ENCODE measurements at places on chromosomes 11 and 22.

GRCh38 chr11:119363851-119364590 is 17.5 kb downstream of the USP2 start:
- DNase-seq, result no peak

DNA sequence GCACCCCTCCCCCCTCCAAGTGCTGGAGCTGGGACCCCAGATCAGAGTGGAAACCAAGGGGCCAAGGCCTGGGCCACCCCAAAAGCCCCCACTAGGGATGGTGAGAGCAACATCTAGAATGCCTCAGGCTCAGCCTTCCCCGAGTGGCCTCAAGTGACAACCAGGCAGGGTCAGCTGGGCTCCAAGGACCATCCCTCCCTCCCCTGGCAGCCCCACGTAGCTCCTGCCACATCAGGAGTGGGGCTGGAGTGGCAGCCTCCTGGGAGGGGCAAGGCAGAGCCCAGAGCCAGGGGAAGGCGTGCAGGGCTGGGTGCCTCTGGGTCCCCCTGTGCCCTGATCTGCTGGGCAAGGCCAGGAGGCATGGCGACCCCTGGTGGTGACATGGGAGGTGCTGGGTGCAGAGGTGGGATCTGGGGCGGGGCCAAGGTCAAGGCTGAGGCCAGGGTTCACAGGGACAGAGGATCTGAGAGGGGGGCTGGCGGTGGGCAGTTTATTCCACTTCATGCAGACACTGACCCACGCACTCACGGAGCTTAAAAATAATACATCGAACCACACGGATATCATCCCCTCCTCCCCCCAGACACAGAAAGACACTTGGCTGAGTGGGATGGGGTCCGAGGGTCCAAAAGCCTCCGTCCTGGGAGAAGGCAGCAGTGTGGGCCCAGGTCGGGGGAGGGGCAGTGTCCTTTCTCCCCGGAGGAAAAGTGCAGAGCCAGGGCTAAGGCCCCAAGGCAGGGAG is 15.8 kb upstream of the EHD1 start:
- no peak for DNase-seq

- no peak for DNase-seq
Observed at GRCh38 chr11:118903204-118904015, 19.7 kb downstream of the CXCR5 start.

DNA sequence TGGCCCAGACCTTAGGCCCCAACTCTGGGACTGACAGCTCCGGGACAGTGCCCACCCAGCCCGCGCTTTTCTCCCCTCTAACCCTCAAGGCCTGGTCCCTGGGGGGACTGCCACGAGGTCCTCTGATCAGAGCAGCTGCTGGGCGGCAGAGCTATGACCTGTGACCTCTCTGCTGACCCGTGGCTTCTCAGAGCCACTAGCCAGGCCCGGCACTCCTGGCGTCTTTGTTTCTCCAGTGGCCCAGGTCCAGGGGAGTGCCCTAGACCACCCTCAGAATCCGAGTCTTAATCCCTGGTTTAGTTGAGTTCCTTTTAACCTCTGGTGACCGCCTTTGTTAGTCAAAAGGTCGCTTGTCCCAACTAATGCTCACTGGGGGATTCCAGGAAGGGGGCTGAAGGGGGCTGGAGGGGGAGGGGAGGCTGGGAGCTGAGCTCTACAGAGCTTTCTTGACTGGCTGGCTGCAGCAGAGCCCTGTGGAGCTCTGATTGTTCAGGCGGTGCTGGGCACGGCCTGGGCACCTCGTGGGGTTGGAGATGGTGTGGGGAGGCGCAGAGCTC is 1.2 kb downstream of the FBLN1 start:
- DNase-seq, result no peak

DNA sequence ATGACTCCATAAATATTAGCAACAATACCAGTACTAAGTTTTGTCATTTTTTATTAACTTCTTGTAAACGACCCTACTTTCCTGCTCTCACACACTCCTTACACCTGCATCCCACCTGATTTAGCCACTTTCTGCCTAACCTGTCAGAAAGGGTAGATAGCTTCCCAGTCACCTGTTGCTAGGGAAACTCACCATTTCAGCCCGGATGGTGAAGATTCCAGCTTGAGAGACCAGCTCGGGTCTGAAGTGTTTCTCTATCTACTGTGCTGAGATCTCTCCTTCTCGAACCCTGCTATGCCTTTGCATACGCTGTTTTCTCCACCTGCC is at the start of gene PARVG:
PARVG (plus strand) TSS at position 220 of the 327 bp plus-strand sequence. CDS start 2,405 bp downstream, outside the sequence.
- DNase-seq, result no peak

DNA sequence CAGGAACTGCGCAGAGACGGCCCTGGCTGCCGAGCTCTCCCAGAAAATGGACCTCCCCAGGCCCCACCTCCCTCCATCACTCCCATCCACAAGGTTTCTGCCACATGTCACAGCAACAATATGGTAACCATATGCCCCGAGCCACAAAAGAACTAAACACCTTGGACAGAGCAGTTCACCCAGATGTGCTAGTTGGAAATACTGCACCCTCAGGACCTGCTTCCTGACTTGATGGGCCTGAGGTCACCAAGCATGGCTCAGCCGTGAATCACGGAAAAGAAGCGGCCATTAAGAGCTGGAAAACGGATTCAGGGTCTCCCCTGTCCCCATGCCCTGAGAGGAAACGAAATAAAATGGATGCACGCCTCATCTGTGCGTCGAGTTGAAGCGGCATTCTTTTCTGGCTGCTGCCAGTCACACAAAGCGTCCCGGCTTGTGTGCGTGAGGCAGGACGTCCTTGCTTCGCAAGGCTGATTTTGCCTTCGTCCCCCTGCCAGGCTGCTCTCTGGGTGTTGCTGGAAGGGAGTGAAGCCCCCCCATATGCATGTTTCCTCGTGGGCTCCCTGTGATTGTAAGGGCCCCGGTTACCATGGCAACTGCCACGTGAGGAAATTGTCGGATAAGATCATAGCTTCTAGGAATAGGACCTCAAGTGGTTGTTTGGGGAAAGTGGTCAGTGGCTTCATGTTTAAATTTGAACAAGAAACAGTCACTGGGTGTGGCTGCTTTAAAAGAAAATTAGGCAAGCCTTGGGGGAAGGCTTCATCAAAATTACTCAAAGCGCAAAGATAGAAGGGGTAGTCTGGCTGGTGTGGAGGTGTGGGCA is 51.7 kb downstream of the FLI1 start:
- DNase-seq, result no peak

DNA sequence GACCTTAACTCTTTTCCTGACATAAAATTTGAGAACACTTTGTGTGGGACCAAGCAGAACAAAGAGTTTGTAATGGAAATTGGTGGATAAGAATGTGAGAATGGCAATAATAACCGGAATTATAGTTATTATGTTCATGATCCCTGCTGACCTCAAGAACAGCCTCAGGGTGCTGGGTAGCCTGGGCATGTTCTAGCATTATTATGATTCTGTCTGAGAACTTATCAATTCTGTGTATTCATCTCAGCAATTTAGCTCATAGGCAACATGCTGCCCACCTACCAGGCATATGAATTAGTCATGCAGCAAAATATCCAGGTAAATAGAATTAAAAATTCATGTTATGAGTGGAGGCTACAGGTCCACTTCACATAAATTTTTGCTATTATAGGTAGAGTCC is 61.9 kb downstream of the CTSC start:
- DNase-seq, result no peak

DNA sequence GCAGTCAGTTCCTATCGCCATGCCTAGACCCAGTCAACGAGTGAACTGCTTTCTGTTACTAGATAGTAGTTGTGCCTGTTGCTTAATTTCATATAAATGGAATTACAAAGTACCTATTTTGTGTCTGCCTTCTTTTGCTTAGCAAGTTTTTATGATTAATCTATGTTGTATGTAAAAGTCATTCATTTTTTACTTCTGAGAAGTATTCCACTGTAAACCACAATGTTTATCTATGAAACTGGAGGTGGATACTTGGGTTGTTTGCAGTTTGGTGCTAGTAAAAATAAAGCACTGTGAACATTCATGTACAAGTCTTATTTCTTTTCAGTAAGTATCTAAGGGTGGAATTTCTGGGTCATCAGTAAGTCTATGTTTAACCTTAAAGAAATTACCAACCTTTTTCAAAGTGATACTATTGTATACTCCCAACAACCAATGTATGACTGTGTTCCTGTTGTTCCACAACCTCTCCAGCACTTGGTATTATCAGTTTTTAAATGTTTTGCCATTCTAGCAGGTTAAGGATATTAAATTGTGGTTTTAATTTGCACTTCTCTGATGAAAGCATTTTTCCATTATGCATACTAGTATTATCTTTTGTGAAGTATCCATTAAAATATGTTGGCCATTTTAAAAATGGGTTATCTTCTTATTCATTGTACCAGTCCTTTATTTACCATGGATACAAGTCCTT is 68.2 kb downstream of the DNAJC24 start:
- DNase-seq, result no peak

- no peak for DNase-seq
Observed at GRCh38 chr11:128824191-128825049, 42.7 kb downstream of the KCNJ1 start.

- DNase-seq, result no peak
Observed at GRCh38 chr11:82229341-82229740, 504.3 kb downstream of the FAM181B start.

- DNase-seq, result no peak
Observed at GRCh38 chr11:75313513-75314272, 37.8 kb downstream of the ARRB1 start.

DNA sequence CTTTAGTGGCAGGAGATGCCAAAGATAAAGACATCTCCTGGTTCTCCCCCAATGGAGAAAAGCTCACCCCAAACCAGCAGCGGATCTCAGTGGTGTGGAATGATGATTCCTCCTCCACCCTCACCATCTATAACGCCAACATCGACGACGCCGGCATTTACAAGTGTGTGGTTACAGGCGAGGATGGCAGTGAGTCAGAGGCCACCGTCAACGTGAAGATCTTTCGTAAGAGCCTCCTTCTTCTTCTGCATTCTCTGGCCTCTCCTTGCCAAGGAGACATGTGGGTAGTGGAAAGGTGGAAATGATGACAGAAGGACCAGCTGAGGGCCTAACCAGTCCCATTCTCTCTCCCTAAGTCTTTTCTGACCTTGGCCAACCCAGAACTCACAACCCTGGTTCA is 110.1 kb upstream of the TTC12 start:
- DNase-seq, result no peak

DNA sequence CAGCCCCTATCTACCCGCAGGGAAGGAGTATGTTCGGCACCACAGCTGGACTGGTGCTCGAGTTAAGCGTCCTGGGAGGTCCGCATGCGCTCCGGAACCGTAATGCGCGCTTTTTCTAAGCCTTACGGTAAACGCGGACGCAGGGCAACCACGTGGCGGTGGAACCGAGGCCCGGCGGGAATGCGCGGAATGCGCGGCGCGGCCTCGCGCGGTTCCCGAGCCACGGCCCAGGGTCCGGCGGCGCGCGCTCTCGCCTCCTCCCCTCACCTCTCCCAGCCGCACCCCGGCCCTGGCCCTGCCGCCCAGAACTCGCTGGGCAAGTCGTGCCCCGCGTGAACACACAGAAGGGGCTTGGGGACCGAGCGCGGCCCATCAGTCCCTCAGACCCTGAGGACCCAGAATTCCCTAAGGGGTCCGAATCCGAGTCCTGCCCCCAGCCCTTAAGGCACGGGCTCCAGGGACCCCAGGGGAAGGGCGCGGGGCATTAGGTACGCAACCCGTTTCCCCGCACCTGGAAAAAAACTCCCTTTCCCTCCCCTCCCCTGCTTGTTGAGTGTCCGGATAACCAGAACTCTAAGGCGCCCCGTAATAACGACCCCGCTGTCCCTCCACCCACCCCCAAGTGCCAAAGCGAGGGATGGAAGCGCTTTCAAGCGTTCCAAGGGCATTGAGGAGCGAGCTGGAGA is 4.3 kb upstream of the CCND1 start:
- DNase-seq, result no peak

GRCh38 chr11:2473361-2474058 is 28.7 kb downstream of the KCNQ1 start:
- DNase-seq, result no peak

GRCh38 chr11:36009473-36009872 is 65.6 kb downstream of the LDLRAD3 start:
- DNase-seq, result no peak

DNA sequence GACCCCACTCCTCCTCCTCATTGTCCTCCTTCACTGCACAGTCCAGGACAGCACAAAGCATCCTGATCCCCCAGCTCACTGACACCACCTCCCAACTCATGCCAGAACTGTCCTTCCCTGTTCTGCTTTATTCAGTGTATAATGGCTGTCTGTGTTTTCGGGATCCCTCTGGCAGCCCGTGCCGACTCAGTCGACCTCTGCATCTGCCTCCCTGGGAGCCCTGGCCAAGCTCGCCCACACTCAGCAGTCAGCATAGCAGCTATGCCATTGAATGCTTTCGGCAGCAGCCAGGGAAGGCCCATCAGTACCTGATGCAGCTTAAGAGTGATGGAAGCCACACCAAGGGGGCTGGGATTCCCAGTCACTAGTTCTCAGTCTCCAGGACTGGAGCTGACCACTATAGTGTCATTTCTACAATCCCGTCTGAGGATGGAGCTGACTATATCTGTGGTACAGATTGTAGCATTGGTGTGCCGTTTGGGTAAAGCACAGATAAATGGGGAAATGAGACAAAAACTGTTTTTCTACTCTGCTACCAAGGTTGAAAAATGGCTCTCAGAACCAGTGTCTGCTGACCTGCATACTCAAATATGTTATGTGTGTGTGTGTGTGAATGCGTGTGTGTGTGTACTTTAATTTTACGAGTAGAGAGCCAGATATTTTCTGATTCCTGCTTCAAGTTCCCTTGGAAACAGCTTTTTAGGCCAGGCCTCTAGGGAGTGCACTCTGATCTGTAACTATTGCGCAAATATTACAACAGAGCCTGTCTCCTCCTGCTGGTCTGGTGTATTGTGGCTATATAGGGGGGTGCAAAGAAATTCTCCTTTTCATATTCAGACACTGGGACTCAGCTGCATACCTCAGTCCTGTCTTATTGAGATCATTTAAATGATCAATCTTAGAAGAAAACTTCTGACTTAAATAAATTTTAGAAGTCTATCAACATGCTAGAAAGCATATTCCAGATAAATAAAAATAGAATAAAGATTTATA is 78.8 kb upstream of the TOP3B start:
- no peak for DNase-seq

DNA sequence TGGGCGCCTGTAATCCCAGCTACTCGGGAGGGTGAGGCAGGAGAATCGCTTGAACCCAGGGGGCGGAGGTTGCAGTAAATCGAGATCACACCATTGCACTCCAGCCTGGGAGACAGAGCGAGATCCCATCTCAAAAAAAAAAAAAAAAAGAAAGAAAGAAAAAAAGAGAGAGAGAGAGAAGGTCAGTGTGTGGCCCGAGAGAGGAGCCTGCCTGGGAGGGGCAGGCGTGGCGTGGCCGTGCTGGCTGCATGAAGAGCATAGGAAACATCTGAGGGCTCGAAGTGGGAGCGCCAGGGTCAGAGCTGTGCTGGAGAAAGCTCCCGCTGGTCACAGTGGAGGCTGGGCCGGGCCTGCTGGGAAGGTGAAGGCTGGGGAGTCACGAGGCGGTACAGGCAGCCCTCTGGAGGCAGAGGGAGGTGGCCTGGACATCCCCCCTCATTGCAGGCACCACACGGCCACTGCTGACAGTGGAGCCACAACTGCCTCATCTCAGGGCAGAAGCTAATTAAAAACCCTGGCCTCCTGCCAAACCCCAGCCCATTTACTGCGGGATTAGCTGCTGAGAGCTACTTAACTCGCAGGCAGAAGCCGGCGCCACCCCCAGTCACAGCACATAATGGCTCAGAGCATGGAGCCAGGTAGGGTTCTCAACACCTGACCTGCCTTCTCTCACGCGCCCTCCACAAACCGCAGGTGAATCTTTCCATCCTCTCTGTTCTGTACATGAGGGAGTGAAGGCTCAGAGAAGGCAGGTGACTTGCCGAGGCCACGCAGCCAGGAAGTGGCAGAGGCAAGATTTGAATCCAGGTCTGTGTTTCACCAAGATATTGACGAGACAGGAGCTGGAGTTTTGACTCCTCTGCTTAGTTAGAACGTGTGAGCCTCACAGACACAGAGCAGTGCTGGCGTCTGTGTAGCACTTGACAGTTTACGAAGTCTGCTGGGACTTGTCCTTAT is 32.6 kb downstream of the NFAM1 start:
- DNase-seq, result peak; percentile 77

Data from NCI-H2227 treated with DMSO at 0.1 percent for 48 hours (cell line).